ENCODE measurements at places on chromosomes 4 and X.
A peak's percentile ranks its signal among the peaks of the same experiment; 100 is the strongest.

GRCh38 chr4:141502755-141503154, 133.6 kb upstream of the IL15 start:
- no peak for DNase-seq

- DNase-seq = no peak
Observed at GRCh38 chr4:32172761-32173160, 1452.6 kb downstream of the PCDH7 start.

- no peak for DNase-seq
Observed at GRCh38 chr4:141002323-141002805, 130.9 kb downstream of the RNF150 start.

GRCh38 chr4:70564033-70564432, 28.0 kb upstream of the AMBN start:
- no peak for DNase-seq

GRCh38 chr4:124710015-124710741, 2.4 kb downstream of the ANKRD50 start:
- peak; percentile 6 for DNase-seq

GRCh38 chrX:106897259-106897658, 5.9 kb downstream of the RIPPLY1 start:
- no peak for DNase-seq

GRCh38 chr4:81130569-81130968, 84.5 kb downstream of the PRKG2 start:
- no peak for DNase-seq

DNA sequence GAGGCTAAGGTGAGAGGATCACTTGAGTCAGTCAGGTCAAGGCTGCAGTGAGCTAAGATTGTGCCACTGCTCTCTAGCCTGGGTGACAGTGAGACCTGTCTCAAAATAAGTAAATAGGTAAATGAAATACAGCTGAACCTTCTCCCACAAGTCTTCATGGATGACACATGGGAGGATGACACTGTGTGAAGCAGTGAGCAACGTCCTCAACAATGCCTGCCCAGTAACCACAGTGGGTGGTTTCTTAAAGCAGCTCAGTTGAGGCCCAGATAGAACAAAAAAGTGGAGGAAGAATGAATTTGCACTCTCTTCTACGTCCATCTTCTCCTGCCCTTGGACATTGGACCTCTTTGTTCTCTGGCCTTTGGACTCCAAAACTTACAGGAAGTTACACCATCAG, 52.7 kb downstream of the MSX1 start:
- no peak for DNase-seq

GRCh38 chrX:96971812-96972211, 88.1 kb downstream of the RPA4 start:
- no peak for DNase-seq

- DNase-seq = peak; percentile 28
Observed at GRCh38 chr4:80265571-80266252, 752 bp upstream of the FGF5 start.

DNA sequence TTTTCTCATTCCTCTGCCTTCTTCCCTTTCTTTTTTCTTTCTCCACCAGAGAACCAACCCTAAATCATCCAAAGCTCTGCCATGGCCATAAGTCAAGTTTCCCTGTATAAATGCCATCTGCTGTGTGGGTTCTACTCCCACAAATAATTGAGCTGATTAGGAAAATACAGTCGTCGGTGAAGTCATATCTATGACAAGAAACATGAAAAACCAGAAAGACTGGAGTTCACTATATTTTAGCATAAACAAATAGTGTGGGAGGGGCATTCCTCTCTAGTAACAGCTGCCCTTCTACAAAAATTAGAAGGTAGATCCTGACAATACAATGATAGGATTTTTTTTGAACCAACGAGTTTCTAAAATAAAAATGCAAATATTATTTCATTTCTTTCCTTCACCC, 48.8 kb downstream of the SPOCK3 start:
- DNase-seq = no peak

DNA sequence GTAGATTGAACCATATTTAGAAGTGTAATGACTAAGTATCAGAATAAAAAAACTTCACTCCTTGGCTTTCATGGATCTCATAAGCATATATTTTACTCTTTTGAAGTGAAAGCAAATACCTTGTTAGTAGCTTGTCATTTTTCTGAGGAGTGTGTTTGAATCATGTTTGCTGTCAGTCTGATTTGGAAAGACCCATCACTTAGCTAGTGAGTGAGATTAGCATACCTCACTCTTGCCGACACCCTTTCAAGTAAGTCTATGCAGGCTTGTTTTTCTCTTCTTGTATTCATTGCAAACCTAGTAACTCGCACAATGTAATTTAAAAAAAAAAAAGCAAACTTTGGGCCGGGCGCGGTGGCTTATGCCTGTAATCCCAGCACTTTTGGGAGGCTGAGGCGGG, 360.0 kb downstream of the ARHGAP24 start:
- no peak for DNase-seq

- no peak for DNase-seq
Observed at GRCh38 chr4:187491959-187492358, 503.6 kb upstream of the ZFP42 start.

DNA sequence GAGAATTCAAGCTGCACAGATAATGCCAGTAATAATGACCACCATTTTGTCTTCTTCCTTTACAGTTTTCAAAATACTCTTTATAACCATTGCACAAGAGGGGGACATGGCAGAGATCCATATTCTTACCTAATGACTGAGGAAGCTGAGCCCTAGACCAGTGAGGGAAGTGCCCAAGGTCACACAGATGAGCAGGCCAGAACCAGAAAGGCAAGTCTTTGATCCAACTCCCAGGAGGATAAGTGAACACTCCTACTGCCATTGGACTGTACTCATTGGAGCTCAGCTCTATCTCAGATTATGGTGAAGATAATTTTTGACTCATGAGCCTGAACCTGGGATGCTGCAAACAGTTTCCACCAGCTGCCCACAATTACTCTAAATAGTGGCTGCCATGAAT, 28.6 kb downstream of the AMER1 start:
- DNase-seq = no peak

GRCh38 chrX:48785186-48785539, 1.2 kb upstream of the GATA1 start:
- no peak for DNase-seq

GRCh38 chr4:130124066-130124465, 1028.1 kb downstream of the C4orf33 start:
- DNase-seq = no peak

GRCh38 chr4:18007625-18008024, 13.9 kb downstream of the LCORL start:
- no peak for DNase-seq

GRCh38 chrX:12360986-12361598, 222.8 kb downstream of the FRMPD4 start:
- no peak for DNase-seq

DNA sequence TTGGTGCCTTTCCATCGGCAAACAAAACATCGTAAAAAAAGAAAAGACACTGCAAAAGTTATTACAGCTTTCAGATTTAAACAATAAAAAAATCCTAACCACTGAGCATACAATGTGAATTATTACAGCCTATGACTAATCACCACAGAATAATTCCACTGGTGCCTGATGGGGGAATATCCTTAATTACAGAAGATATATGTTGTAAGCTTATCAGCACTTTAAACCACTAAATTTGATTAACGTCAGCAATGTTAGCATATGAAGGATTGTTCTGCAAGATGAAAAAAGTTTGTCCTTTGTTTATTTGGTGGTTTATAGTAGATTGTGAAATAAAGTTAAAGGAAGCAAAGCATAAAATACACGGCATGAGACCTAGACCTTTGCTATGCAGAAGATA, 210.2 kb upstream of the ADAMTS3 start:
- DNase-seq = no peak

- DNase-seq = peak; percentile 12
Observed at GRCh38 chrX:144849141-144849540, 398.2 kb upstream of the SPANXN1 start.

DNA sequence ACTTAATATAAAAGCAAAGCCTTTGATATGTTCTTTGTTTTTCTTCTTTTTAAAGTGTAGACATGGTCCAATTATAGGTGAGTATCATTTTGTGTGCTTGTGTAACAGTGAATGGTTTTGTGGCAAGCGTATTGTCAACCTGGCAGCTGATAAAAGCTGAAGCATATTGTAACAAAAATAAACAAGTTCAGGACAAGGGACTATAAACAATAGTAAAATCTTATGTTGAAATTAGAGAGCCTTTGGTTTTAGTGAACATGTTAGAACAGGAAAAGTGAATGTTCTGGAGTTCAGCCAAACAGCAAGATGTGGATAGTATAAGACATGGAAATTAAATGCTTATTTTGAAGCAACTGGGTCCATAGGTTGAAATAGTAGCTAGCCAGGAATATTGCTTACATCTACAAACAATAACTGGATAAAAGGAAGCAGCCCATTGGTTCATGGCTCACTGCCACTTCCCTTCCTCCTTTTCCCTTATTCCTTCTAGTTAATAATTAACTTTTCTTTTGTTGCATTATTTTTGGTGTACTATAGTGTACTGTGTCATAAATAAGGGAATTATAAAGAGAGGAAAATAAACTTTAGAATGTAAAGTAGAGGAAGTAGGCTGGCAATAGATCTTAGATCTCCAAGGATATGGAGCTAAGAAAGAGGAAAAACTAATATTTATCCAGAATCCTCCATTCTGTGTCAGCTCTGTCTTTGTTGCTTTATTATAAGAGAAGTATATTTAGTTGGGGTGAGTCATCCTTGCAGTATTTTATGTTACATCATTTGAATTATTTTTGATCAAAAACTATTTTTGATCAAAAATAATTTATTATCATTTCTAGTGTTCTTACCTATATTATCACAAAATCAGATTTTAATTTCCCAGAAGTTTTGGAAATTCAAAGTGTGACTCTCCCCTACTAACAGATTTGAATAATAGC, 65.6 kb downstream of the MRPL1 start:
- DNase-seq = no peak

DNA sequence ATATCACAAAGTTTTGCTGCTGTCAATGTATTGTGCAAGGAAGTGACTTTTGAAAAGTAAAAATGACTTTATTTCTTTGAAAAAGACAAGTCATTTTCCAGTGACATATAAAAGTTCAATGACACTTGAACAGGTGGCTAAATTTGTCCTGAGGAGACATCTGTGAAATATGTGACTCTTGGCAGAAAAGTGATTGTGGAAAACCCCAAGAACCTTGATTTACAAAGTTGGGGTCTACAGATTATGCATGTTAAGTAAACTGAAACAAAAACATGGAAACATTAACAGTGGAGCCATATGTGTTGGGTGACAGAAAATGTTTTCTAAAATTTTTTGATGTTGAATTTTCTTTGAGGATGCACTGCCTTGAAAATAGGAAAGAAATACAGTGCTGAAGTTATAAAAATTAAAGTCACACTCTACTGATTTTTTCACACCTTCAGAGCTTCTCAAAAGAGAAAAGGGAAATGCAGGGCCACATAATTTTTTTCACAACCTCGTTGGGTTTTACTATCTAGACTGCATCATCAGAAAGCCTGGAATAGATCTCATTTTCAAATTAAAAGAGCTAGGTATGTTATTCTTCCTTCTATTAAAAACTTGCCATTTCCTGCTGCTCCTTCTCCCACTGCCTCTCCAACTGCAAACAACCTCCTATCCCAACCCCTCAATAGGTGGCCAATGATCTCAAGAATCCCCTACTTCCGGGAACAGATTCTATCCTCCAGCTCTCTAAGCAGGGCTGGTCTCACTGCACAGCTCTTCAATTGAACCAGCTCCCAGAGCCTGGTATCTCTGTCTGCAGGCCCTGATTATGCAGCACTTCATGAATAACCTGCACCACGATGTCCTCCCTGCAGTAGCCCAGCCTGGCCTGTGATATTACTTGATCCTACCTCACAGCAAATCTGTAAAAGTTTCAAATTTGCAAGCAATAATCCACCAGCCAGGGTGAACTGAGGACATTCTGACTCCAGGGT, 570.8 kb upstream of the CPEB2 start:
- no peak for DNase-seq

DNA sequence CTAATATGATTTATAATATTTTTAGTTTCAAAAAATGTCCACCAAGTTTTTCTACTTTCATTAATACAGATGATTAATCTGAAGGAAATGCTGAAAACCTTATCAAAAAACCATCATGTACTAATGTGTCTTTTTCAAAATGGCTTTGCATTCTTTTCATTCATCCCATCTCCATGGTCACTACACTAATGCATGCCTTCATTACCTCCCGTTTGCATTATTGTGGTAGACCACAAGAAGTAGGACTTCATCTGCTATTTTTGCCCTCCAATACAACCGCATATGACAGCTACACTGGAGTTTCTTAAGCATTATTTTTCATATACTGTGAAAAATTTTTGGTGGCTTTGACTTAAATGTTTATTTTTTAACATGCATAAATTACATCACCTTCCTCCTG, 37.9 kb upstream of the FSTL5 start:
- no peak for DNase-seq

- no peak for DNase-seq
Observed at GRCh38 chr4:99983289-99983943, 33.3 kb upstream of the H2AZ1 start.

GRCh38 chr4:16437836-16438235, 211.6 kb upstream of the TAPT1 start:
- no peak for DNase-seq
